ENCODE measurements at places on chromosomes 6 and 20.

GRCh38 chr6:19324376-19324775, 512.8 kb upstream of the ID4 start:
- no peak for DNase-seq

DNA sequence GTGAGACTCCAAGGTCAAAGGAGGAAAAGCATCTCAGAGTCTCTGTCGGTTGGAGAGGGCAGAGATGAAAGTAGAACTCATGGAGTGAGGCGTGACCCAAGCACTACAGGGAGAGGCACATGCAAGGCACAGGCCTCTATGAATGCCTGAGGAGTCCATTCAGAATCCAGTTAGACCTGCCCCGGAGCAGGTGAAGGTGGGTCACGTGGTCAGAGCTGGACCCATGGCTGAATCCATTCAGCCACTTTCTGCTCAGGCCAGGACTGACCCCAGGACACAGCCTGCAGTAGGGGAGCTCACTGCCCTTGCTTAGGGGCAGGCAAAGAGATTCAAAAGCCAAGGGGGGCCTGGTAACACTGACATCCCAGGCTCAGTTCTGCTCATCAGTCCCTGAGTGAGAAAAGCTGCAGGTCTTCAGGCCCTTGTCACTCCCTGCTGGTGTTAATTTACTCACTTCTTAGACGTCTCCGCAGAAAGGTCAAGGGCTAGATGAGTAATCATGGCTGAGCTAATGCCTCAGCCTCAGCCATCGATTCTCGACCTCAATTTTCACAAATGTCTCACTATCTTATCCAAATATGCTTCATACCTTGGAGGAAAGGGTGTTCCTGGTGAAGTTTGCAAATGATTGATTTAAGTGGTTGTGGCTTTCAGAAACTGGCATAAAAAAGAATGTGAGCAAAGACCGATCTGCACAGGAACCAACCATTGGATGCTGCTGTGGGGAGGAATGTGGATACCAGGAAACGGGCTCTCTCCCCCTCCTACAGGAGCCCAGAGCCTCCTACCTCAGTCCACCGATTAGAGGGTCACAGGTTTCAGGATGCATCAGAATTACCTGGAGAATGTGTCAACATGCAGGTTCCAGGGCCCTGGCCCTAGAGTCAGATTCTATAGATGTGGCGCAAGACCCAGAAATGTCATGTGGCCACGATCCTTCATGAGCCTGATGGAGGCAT, 584.4 kb downstream of the PTPRT start:
- DNase-seq, result no peak

- DNase-seq, result no peak
Measured at GRCh38 chr20:59062081-59062480, 19.5 kb upstream of the PRELID3B start.

DNA sequence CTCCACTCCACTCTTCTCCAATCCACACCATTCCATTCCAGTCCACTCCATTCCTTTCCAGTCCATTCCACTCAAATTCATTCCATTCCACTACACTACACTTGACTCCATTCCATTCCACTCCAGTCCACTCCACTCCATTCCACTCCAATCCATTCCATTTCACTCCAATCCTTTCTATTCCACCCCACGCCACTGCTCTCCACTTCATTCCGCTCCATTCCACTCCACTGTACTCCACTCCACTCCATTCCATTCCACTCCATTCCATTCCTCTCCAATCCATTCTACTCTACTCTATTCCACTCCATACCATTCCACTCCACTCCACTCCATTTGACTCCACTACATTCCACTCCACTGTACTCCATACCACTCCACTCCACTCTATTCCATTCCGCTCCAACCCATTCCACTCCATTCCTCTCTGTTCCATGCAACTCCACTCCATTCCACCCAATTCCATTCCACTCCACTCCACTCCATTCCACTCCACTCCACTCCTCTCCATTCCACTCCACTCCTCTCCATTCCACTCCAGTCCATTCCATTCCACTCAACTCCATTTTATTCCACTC, 23.4 kb upstream of the DEFB125 start:
- no peak for DNase-seq

DNA sequence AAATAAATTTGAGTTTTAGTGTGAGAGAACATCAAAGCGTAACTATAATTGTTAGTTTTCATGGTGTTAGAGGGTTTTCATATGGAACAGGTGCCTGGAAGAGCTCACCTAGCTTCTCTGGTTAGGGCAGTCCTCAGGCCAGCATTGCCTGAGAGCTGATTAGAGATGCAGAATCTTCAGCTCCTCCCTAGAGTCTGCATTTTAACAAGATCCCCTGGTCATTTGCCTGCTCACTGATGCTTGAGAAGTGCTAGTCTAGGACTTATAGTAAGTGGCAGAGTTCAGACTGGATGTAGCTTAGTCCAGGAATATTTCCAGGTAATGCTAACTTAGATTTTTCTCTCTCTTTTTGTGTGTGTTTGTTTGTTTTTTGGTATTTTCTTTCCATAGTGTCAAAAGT, 21.7 kb upstream of the SMIM26 start:
- DNase-seq, result no peak

- no peak for DNase-seq
Measured at GRCh38 chr20:63156221-63156671, 59.7 kb downstream of the YTHDF1 start.

DNA sequence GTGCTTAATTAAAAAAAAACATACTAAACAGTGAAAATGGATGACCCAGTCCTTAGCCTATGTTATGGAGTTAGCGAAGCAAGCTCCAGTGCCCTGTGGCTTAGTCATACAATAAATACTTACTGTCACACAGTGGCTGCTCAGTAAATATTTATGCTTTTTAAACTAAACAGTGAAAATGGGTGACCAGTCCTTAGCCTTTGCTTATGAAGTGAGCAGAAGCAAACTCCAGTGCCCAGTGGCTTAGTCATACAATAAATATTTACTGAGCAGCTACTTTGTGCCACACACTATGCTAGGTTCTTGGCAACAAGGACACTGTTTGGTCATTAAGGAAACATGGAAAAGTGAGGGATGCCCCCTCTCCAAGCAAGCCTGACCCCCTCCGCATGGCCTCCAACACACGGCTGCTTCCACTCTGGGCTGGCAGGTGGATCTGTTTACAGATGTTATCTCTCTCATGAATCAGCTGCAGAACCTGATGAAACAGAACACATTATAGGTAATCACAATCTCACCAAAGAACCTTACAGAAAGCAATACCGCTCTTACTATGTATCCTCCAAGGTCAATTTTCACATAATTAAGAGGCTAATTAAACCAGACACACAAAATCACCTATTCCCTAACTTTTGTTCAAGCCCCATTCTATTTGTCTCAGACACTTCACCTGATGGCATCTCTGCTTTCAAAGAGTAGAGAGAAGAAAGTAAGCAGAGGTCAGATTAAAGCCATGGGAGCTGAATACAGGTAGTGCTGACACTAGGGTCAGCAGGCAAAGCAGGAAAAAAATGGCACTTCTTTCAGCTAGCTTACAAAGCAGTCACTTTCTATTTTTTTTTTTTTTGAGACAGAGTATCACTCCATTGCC, 27.3 kb downstream of the CDK5RAP1 start:
- no peak for DNase-seq

GRCh38 chr6:7237653-7238188, 75.3 kb downstream of the SSR1 start:
- DNase-seq, result no peak

DNA sequence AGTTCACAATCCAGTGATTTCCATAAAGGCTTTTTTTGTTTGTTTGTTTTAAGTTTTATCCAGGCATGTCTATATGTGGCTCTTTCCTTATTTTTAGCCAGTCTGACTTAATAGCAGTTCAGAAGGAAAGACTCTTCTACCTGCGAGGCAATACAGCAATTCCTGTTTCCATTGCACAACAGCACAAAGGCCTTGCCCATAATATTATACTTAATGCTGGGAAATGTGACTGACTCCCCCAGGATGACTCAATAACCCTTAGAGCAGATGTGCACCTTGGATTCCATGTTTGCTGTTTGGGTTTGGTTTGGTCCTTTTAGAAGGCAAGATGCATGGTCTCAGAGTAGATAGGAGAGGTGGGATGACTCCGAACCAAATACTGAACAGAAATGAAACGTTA, 184.1 kb downstream of the MTFR2 start:
- DNase-seq, result no peak

DNA sequence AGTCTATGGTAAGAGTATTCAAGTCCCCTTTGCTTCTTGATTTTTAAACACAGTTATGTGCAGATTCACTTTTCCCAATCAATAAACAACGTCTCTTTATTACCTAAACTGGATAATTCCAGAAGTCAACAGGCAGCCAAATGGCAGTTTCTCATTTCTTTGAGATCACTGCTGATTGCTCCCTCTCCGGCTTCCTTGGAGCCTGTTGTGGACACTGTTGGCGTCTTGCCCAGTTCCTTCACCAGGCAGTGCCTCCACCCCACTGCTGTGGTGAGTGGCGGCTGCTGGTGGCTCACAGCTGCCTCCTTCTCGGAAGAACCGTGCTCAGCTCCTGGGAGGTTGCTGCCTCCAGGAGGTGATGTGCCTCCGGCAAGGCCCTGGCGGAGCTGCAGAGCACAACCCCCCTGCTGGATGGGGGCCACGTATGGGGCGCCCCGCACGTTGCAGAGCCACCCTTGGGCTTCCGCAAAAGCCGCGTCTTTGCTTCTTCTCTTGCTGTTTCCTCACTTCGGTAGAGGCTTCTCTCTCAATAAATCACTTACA, 105.1 kb upstream of the CNKSR3 start:
- DNase-seq, result no peak

Measured in stimulated activated CD4-positive, alpha-beta T cell treated with anti-CD3 and anti-CD28 coated beads, Interleukin-1b, Interleukin-23, amount 100 ng/mL, for 1 hour (primary cell).